Melanocyte of skin (primary cell): ENCODE measurements at places on chromosomes 1 and 21. TPM values are rescaled to one million over a fixed set of nuclear protein-coding genes. Genes with fewer than 3 reads are reported as not detected.

Gene NCSTN
- total RNA-seq, result 132 and 153 TPM in 2 replicates

Gene MRPS21
- total RNA-seq, result 31.7 and 41.4 TPM in 2 replicates

Gene C1orf21
- 23.7 and 29.4 TPM in 2 replicates for total RNA-seq

Gene PTPN22
- 0.34 and 0.36 TPM in 2 replicates for total RNA-seq

Gene RNU1-4
- under 0.01 TPM in 2 replicates for total RNA-seq

Gene AMIGO1
- 0.69 and 1.5 TPM in 2 replicates for total RNA-seq

Gene EVI5
- 21.7 and 76.3 TPM in 2 replicates for total RNA-seq

Gene KLHL17
- total RNA-seq, result 8.3 and 9.8 TPM in 2 replicates

Gene PRAMEF6
- total RNA-seq, result not detected in 2 replicates

Gene AMY1A
- total RNA-seq, result not detected in 2 replicates

Gene CFHR5
- not detected in 2 replicates for total RNA-seq

Gene KHDC4
- 35.6 and 46.1 TPM in 2 replicates for total RNA-seq

Gene LRRC53
- not detected in 2 replicates for total RNA-seq

Gene SLC44A3
- 3.3 and 3.7 TPM in 2 replicates for total RNA-seq

Gene CELA2A
- total RNA-seq, result not detected in 2 replicates
